CD4-positive, alpha-beta T cell (primary cell): ENCODE measurements at places on chromosomes 12 and 14.

- no peak for DNase-seq
Measured at GRCh38 chr12:74689929-74690328, 152.3 kb downstream of the ATXN7L3B start.

DNA sequence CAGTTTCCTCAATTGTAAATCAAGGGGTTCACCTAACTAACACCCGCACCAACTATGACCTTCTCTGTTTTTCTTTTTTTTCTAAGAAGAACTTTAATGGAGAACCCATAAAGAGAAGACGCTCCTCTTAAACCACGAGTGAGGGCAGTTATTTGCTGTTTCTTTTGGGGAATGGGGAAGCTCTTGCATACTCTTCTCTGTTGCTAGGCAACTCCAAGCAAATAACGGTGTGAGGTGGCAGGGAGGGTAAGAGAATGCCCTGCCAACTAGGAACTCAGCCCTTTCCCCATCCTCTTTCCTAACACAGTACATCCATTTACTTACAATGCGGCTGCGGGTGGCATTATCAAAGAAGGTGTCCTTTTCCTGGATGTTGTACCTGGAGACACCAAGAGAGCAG lies 114.9 kb downstream of the ANO2 start:
- DNase-seq: no peak

- DNase-seq: no peak
Measured at GRCh38 chr14:52951681-52952554, 1.1 kb upstream of the FERMT2 start.

DNA sequence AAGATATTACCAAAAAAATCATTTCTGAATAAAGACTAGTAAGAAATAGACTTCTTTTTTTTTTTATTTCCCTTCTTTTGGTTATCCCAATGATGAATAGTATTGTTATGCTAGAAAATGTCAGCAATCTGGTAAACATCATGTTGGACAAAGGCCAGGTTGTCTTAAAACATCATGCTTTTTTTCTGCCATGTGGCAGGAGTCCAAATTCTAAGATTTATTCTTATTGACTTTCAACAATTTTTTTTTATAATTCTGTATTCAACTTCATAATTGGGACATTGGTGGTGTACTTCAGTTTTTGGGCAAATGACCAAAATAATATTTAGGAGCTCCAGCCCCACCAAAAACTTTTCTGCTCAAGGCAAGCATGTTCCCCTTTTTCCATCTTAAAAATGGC lies 10.5 kb downstream of the DCN start:
- DNase-seq: no peak

GRCh38 chr12:123143736-123144461 lies 7.0 kb downstream of the PITPNM2 start:
- DNase-seq: no peak

DNA sequence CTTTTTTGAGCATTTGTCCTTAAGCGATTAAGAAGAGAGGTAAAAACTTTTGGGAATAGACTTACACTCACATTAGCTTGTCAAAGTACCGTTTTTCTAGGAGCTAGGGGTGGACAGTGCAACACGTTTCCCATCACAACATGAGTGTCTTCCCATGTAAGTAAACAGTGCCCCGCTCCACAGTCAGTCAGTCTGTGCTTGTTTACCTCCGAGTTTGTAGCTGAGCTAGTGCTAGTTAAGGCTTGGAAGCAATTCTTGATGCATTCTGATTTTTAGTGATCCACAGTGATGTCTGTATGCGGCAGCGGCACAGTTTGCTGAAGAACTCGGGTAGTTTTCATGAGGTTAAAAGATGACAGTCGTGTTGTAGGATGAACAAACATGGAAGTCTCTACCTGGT lies 941 bp downstream of the ZDHHC17 start:
- no peak for DNase-seq

GRCh38 chr14:59316151-59316830 lies 127.8 kb downstream of the DAAM1 start:
- DNase-seq: no peak

DNA sequence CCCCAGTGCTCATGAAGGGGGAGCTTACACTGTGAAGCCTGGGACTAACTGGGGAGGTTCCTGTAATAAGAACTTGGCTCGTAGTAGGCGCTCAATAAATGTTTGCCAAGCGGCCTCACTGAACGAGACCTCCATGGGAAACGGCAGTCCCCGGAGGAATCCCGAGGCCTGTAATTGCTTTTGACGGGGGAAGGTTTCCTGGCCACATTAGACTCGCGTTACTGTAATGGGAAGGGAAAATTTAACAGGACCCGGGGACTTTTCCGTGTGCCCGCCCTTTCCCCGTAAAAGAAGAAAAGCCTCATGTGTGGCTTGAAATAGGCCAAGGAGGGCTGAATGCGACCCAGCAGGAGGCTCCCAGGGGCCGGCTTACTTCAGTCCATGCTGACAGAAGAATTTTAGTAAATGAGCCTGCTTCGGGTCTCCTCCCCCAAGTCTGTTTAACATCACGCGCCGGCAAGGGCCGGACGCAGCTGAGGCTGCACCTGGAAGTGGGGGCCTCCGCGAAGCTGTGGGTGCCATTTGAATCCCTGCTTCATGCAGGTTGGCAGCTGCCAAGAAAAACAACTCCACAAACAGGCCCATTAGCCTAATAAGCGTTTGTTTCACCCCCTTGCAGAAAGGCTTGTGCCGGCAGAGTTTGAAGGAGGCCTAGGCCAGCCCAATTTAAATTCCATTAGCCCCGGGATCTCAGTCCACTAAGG lies 39.8 kb upstream of the PWP1 start:
- no peak for DNase-seq

DNA sequence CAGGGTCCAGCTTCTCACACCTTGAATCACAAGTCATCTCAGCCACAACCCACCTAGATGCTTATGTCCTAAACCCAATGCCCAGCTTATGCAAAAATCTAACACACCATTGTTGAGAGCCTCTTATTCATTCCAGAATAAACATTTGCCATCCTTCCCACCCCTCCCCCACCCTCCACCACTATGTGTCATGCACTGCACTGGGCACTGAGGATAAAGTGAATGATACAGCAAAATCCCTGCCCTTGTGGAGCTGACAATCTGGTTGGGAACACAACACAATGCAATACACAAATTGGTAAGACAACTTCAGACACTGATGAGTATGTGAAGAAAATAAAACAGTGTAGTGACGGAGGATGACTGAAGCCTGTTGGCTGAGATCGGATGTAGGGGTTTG lies 1.4 kb upstream of the GLTP start:
- DNase-seq: no peak

DNA sequence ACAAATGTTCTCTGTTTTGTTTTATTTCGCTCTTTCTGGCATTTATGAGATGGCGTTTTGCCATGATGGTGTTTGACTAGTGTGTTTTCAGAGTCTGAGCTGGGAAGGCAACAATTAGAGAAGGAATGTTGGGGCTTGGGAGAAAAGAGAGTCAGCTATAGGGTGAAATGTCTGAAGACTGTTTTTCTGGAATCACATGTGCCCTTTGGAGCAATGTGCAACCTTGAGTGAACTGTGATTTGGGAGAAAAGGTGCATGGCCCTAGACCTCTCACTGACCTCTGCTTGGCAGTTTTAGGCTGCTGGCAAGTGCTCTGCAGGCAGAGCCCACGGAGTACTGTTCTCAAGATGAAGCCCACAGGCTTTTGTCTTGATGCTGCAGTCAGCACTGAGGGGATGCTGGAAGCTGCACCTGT lies 379.9 kb upstream of the PDE3A start:
- DNase-seq: no peak

DNA sequence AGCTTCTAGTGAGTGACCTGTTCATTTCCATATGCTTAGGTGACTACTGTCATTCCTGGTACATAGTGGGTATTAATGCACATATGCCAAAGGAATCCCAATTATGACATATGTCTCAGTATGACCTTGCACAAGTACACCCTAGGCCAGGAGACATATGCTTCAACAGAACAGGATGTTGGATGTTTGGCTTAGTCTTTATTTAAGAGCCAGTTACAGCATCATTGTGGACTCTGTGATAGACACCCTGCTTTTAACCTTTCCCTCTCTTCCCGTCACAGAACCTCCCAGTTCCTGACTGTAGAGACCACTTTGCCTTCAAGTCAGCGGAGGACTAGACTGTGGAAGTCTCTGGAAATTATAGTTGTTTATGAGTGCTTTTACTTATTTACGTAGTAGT lies 72.9 kb downstream of the DAAM1 start:
- no peak for DNase-seq

DNA sequence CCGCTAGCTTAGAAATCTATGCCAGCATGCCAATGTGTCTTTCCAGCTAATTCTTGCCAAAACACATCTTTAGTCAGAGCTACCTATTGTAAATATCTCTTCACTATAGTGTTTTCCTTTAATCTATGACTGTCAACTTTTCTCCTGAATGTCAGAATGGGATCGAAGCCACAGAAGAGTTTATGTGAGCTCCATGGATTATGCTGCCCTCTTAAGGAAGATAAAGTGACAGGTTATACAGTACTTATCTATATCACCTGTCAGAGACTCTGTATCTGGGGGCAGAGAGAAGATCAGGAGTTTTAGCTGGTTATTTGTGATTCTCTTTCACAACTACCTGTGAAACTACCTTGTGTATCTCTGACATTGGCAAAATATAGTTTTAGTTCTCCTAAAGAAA lies 204.3 kb upstream of the SEL1L start:
- DNase-seq: no peak

- DNase-seq: no peak
Measured at GRCh38 chr14:93790966-93791365, 2.7 kb upstream of the PRIMA1 start.

DNA sequence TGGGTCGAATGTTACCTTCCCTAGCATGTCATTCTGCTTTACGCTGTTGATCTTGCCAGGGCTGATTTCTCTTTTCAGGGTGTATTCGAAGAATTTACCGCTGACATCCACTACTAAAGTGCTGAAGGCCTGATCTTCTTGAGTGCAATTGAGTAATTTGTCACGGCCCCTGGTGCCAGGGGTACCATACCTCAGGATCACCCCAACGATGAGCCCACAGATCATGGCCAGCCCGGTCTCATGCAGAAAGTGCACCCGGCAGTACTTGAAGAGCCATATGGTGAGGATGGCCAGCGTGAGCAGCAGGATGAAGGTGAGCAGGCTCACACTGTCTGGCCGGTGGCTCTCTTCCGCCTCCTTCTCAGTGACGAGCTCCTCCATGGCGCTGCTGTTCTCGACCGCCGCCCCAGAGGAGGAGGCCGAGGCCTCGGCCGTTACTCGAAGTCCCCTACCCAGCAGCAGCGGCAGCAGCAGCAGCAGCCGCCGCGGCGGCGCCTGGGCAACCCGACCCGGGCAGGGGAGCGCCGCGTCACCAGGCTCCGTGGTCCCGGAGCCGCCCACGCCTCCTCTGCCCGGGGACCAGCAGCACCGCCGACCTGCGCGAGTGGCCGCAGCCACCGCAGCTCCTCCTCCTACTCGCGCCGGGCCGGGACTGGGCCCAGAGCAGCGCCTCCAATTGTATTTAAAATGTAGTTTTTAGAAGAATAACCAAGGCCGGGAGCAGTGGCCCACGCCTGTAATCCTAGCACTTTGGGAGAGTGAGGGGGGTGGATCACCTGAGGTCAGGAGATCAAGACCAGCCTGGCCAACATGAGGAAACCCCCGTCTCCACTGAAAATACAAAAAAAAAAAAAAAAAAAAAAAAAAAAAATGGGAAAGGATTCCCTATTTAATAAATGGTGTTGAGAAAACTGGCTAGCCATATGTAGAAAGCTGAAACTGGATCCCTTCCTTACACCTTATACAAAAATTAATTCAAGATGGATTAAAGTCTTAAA lies 58.5 kb upstream of the TMPO start:
- DNase-seq: peak; percentile 3

DNA sequence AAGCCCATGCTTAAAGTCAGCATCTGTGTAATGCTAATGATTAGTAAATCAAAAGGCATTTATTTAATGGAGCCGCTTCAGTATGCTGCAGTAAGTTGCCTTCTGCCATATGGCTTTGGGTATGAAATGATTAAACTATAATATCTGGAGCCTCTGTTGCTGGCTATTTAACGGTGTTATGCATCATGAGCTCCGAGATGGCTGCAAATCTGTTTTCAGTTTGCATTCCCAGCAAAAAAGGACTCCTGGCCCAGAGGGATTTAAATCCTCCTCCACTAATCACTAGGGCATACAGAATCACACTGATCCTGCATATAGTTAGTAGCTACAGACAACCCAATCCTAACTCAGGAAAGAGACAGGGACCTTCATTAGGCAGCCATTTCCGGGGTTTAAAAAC lies 171.5 kb upstream of the EEA1 start:
- no peak for DNase-seq

GRCh38 chr14:21501568-21501967 lies 9.6 kb downstream of the METTL3 start:
- no peak for DNase-seq

DNA sequence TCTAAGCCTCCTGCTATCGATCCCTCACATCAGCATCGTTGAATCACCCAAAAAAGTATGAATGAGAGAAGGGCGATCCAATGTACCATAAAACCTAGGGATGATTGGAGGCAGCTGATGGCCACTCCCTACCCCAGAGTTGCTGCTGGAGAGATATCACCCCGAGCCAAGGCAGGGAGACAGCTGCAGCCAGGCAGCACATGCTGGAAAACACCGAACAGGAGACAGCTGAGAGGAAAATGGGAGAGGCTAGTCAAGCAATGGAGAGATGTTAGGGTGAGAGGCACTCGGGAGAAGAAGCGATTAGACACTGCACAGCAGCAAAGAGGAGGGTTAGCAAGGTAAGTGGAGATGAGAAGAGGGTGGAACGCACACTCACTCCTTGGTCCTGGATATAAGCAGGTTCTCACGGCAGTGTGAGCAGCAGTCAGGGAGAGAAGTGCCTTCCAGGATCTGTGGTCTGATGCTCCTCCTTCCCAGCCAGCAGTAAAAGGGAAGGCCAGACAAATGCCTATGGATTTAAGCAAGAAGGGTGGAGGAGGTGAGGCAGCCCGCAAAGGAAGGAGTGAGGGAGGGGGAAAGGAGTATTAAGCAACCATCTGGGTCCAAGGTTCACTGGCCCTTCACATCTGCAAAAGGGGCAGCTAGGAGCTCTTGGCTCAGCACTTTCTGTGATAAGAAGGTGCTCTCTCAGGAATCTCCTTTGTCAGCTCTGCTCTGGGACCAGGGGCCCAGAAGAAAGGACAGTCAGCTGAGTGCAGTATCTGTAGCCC lies at the start of gene SLC7A7:
Gene SLC7A7 (minus strand): TSS at position 495 of the 773 bp plus-strand sequence. CDS start 2,037 bp downstream, outside the sequence.
- no peak for DNase-seq

DNA sequence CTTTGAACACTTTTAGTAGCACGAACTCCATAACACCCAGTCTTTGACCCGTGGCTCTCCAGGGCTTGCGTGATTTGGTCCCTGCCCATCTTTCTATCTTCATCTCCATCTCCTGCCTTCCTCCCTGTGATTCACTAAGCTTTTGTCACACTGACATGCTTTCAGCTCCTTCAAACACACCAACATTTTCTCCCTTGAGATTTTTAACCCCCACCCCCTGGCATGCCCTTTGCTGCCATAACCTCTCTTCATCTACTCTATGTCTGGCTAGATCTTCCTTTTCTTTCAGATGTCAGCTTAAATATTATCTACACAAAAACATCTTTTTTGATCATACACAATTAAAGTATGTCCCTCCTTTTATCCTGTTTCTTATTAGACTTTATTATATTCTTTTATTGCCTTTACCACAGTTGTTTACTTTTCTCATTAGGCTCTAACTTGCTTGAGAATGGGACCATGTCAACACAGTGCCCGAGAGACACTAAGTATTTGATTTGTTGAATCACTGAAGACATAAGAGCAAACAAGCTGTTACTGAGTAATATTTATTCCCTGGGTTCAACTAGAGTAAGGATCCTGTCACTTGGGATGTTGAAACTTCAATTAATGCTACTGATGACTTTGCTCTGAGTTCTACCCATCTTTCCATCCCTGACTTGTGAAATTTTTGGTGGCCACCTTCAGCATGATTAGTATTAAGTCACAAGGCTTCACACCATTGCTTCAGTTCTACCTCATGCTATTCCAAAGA lies 387.3 kb downstream of the LRIG3 start:
- DNase-seq: no peak
